ENCODE measurements at places on chromosomes 6 and 20.

DNA sequence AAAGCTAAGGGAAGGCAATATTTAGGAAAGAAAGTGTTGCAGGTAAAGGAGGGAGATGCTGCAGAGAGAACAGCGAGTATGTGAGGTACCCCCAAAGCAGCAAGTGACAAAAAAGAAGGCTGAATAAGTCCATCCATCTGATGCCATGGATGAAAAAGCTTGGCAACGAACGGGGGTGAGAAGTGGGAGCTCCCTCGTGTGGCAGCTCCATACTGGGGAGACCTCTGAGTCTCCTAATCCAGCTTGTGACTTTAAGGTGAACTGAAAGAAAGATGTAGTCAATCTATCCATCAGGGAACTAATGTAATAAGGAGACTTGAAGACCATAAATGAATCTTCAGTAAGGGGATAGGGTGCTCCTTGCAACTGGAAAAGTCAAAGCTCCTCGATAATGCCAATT lies 156.6 kb downstream of the OTOR start:
- no peak for DNase-seq

- no peak for DNase-seq
These were observed 115.6 kb upstream of the B3GAT2 start for GRCh38 chr6:71072508-71072907.

- no peak for DNase-seq
These were observed 207.6 kb downstream of the UST start for GRCh38 chr6:148954461-148954860.

GRCh38 chr20:38343311-38344106 lies 2.8 kb upstream of the LBP start:
- no peak for DNase-seq

DNA sequence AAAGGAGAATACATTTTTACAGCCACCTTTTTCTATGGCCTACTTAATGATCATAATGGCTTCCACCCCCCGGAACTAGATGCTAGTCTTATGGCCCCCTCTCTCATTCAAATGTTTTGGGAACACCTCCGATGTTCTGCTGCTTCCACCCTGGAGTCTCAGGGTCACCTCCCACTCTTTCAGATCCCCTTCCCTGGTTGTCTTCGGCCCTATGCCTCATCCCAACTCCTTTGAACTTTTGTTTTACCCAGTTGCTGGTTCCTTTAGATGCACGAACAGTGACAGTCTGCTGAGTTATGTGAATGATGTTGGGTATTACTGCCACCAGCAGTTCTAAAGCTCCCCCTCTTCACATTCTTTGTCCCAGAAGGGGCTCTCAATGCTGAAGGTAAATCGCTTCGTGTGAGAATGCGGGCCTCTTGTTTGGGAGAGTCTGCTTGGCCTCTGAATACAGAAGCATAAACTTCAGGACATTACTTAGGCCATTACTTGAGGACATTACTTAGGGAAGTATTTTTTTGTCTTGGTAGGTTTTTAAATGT lies 309.1 kb downstream of the SOX4 start:
- DNase-seq: no peak

- no peak for DNase-seq
These were observed 266.7 kb upstream of the SULF2 start for GRCh38 chr20:48051794-48052474.

DNA sequence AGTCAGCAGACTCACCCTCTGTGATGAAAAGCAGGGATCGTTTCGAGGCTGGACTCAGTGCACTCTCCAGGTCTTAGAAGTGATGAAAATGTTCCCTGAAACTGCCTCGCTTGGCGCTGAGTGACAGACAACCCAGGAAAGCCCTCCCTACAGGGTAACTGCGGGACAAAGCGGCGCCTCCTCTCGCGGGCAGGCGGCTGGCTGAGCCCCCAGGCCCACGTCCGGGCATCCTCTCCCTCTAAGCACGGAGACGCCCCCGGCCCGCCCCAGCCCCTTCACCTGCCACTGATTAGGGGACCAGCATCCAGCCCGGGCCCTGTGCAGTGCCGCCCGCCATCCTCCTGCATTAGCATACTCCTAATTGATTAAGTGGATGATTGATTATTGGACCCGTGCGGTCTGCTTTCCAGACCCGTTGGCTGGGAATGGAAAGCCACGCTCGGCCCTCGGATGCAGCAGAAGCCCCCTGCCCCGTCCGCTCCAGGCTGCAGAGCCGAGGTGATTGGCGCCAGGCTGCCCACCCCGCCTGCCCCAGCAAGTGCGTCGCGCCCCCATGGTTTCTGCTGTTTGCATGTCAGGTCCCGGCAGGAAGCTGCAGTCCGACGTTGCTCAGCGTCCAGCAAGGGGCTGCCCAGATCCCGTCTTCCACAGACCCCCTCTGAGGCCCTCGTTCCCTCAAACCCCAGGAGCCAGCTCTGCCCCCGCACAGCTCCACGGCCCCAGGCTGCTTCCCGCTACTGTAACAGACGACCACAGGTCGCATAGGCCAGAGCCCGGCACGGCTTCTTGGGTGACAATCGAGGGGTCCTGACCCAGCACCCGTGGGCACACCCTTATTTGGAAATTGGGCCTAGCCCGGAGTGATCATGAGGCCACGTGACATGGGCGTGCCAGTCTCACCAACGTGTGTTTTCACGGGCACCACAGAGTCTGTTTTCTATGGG lies 131.6 kb downstream of the DLL1 start:
- no peak for DNase-seq

- no peak for DNase-seq
These were observed 13.6 kb downstream of the GLYATL3 start for GRCh38 chr6:49513153-49513989.

DNA sequence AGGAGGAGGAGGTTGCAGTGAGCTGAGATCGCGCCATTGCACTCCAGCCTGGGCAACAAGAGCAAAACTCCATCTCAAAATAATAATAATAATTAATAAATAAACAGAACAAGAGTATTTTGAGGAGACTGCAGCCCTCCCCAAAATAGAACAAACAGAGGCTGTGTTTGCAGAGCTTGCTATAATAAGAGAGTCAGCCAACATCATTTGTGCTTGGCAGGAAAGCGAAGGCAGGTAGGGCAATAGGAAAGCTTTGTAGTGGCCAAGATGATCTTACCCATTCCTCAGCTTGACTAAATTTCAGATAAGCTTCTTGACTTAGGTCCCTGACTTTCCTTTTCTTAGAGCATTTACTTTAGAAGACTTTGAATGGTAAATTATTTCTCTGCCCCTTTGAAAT lies 6.7 kb downstream of the C6orf141 start:
- DNase-seq: no peak

DNA sequence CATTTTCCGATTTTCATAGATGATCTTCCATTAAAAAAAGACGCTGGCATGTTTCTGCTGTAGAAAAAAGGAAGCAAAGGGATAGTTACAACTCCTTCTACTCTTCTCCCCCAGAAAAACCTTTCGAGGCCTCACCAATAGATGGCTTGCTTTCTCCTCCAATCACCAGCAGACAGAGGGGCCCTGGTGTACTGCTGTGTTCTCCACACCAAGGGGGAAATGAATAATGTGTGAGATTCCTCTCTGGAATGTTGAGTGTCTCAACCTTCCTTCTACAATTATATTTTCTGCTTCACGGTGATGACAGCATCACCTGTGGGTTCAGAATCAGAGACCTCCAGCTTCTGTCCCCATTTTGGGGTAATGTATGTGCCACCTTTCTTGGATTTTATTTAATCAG lies 185.7 kb upstream of the FLRT3 start:
- DNase-seq: no peak

GRCh38 chr6:5670811-5671561 lies 335.7 kb downstream of the NRN1 start:
- peak; percentile 96 for DNase-seq

DNA sequence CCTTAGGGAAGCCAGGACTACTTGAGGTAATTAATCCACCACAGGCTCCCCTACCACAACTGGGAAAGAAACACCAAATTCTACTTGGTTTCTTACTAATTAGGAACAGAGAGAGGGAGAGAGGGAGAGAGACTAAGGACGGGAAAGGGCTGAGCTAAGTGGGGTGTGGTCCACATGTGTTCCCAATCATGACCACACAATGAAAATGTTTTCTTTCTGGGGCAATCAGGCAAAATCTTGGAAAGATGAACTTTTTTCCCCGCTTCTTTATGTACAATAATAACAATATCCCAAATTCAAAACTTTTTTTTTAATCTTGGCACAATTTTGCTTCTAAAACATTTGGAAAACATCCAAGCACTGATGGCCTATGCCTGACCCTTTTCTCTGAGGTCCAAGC lies 734.4 kb downstream of the MAFB start:
- DNase-seq: no peak

DNA sequence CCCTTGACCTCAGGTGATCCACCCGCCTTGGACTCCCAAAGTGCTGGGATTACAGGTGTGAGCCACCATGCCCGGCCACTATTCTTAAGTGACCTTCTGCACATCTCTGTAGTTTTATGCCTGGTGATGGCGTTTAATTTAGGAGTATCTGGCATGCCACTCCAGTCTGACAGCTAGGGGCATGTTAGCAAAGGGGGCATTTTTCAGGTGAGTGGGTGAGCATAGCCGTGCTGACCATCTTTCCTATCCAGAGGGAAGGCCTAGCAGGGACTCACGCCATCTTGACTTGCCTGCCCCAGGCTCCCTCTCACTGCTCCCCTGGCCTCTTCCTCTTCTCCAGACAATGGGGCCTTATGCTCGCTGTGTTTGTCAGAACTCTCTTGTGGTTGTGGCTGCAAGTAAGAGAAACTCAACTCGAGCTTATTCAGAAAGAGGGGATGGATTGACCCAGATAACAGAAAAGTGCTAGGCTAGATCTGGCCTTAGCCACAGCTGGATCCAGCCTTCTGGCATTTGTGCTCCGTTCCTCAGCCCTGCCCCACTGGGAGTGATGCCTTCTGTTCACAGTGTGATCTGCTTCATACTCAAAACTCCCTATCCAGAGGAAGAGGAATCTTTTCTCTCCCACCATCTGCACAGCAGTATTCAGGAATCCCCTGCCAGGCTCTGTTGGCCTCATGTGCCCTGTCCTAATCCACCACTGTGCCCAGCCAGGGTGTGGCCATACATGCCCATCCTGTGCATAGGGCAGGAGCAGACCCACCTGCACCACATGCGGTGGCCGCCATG lies 174.5 kb upstream of the AKAP12 start:
- DNase-seq: no peak

DNA sequence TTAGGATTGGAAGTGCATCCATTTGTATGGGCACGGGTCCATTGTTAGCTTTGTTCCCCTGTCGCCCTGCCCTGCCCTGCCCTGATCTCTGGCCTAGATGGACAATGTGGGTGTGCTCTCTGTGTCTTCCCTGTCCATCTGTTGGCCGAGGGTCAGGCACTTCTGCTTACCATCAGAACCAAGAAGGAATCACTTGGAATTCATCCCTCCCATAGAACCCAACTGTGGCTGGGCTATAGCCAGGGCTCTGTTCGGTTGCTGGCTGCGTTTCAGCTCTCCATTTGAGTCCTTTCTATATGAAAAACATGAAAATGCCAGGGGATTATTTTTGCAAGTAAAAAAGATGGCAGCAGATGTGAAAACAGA lies 26.6 kb upstream of the TULP4 start:
- DNase-seq: no peak

DNA sequence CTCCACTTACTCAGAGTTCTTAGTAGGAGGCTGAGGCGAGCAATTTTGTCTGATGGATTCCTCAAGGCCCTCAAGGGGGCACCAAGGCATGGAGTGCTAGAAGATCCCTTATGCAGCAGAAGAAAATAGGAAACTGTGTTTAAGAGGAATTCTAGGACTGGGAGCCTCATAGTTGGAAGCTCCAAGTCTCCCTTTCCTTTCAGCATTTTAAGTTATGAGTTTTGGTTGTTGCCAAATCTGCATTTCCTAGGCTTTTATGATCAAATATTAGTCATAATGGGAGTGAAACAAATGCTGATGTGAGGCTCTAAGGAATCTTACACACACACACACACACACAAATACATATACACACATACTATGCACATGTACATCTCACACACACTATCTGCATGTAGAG lies 714.0 kb downstream of the UTRN start:
- no peak for DNase-seq

DNA sequence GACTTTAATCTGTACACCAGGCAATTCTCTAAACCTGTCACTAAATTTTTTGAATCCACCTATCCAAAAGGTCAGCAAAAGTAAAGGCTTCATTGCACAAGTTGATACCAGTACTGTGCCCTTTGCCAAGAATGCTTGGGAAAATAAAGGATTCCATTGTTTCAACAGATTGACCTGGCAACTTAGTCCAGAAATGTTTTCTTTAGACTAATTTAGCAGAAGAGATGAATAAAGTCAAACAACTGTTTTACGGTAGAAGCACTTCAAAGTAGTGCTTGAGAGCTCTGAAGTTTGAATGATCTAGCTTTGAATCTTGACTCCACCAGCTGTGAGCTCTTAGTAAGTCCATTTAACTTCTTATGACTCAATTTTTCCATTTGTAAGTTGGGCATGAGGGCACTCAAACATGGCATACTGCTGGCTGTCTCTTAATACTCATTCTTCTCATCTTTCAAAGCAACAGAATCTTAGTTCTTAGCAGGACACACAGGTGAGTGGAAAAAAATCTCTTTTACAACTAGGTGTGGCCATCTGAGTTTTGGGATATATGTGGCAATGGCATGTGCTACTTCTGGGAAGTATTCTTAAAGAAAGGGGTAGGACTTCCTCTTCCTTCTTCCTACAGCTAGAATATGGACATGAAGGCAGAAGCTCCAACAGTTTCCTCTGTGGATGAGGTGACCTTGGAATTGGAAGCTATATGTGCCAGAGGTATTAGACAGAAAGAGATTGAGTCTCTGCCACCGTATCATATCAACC lies 55.9 kb upstream of the LOC128125822 start:
- DNase-seq: no peak

GRCh38 chr6:12075067-12075563 lies 63.0 kb downstream of the HIVEP1 start:
- DNase-seq: no peak

DNA sequence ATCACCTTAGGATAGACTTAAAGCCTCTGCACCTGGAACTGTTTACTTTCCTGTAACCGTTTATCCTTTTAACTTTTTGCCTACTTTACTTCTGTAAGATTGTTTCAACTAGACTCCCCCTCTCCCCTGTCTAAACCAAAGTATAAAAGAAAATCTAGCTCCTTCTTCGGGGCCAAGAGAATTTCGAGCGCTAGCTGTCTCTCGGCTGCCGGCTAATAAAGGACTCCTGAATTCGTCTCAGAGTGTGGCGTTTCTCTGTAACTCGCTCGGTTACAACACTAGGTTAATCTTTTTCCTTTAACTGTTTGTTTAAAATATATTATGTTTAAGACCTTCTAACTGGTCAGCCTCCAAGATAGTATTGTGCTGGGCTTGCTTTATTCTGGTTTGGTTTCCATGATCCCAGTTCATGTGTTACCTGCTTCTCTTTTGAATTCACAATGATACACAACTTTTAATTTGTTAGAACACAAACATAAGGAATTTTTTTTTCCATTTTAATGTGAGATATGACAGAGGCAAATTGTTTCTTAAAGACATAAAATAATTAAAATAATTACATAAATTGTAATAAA lies 8.7 kb upstream of the NQO2 start:
- DNase-seq: no peak

- DNase-seq: peak; percentile 65
These were observed 9.2 kb downstream of the FOXS1 start for GRCh38 chr20:31835977-31836852.

DNA sequence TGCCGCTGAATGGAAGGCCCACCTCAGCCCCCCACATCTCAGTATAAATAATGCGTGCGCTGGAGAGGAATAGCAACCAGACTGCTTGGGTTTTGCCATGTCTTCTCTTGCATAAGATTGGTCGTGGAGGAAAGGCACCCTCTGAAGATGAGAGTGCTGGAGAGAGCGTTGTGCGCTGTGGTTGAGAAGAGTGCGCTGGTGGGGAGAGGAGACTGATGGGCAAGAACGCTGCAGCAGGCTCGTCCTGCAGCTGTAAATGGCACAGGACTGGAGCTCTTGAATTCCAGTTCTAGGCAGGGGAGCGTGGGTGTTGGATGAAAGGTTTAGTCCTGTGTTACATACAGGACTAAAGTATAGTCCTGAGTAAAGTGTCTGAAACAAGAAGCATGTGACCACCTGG lies 51.5 kb downstream of the RPRD1B start:
- DNase-seq: no peak
